ENCODE measurements at places on chromosomes 7 and 10.
A peak's percentile ranks its signal among the peaks of the same experiment; 100 is the strongest.

GRCh38 chr7:2853147-2853546, 9.0 kb upstream of the GNA12 start:
- no peak for DNase-seq

GRCh38 chr7:48537561-48537960, 366.3 kb downstream of the ABCA13 start:
- no peak for DNase-seq

GRCh38 chr7:3821488-3821887, 520.4 kb downstream of the SDK1 start:
- DNase-seq, result no peak

DNA sequence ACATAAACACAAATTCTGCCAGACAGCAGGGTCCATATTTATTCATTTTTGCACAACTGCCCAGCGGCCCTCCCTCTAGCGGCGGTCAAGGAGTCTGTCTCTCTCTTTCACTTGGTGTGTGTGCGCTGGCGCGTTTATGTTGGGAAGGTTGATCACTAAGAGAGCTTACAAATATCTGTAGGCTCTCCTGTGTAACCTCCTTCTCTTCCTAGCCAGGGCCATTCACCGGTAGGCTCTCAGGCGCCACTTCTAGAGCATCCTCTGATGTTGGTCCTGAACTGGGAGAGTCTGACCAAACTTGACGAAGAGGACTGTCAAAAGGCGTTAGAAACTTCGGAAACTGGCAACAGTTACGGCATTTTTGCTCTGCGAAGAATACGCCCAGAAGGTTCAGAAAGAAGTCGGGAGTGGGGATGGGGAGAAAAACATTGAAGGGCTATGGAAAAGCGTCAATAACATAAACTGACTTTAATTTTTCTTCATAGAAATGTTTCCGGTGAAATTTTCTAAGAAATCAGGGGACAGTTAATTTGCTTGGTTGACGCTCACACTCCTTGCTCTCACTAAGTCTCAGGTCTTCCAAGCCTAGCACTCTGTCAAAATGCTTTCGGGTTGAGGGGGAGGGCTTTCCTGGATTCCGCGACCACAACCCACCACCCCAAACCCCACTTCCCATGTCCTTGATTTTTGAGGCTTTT, 731.1 kb downstream of the ZWINT start:
- DNase-seq, result no peak

- DNase-seq, result peak; percentile 53
Measured at GRCh38 chr10:3783682-3784432, 1.2 kb downstream of the KLF6 start.

DNA sequence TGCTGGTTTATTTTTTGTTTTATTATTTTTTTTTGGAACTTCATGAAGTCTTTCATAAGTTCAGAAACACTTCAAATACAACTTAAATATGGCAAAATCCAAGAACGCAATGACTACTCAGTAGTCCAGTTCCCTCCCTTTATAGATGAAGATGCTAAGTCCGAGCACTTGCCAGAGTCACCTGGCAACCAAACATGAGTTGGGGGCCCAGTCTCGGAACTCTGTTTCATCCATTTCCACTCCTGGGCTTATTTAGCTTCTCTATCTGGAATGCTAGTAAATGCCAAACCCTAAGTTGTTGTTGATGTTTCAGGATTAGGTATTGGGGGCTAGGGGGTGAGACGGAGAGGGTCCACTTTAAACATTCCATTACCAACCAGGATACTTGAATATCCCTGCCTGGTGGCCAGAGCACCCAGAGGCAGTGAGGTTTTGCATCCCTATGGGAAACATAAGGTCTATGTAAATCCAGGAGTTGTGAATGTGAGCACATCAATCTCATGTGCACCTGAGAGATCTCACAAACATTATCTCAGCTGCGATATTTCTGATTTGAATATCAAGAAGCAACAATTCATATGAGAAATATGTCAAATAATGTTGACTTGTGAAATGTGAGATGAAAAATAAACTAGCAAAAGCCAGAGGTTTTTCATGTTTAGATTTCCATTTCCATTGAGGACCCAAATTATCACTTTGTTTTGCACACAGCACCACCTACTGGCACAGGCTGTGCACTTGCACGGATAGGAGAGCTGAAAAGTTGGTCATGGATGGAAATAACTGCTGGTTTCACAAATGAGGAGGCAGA, 129.3 kb downstream of the PKD1L1 start:
- peak; percentile 28 for DNase-seq

GRCh38 chr7:40439686-40440085, 304.9 kb downstream of the SUGCT start:
- DNase-seq, result no peak

- no peak for DNase-seq
Measured at GRCh38 chr7:157235357-157236333, 96.9 kb downstream of the UBE3C start.

GRCh38 chr7:116802144-116802745, 60.1 kb upstream of the CAPZA2 start:
- no peak for DNase-seq

DNA sequence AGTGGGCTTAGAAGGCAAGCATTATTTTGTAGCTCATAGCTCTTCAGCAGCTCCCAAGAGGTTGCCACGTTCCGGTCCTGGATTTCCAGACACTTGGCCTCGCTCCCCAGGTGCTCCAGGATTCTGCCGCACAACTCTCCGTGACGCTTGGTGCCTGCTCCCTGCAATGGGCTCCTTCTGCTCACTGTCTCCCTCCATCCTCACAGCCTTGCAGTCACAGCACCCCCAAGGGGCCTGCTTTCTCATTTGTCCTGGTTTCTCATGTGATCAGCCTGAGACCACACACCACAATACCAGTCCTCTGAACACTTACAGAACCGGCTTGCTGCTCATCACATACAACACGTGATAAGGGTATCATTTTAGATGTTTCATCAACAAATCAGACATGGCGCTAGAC, 9.8 kb downstream of the IGFBP3 start:
- no peak for DNase-seq

DNA sequence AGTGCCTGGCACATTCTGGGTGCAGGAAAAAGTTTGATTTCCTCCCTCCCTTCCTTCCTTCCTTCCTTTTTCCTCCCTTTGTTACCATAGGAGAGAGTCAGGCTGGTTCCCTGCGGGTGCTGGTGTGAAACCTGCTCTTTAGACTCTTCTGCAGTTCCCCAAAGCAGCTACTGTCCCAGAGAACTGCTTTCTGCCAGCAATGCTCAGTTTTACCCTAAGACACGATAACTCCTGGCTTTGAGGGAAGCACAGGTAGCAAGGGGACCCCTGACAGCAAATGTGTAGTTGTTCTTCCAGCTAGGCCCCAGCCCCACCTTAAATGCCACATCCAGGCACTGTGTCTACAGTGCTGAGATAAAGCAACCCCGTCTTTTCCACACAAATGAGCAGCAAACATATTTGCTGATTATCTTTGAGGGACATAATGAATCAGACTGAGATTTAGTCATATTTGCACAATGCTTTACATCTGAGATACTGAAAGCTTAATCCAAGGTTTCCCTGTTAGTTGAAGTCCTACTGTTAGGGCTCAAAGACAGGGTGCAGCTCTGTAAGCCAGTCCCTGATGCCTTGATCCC, 55.5 kb downstream of the MET start:
- DNase-seq, result no peak

DNA sequence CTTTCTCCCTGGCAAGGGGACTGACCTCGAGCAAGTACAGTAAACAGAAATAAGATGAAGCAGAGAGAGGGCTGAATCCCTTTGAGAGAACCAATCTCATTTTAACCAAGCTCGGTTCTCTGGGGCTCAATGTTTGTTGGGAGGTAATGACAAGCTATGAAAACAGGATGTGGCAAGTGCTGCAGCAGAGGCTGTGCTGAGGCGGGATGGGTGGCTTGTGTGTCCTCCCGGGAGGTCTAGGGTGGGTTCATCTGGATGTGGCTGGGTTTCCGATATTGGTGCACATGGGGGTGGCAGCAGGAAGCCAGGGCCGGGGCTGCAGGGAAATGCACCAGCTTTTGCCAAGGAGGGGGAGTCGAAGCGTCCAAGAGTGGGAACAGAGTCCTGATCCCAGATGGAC, 84.5 kb downstream of the AOAH start:
- peak; percentile 19 for DNase-seq

DNA sequence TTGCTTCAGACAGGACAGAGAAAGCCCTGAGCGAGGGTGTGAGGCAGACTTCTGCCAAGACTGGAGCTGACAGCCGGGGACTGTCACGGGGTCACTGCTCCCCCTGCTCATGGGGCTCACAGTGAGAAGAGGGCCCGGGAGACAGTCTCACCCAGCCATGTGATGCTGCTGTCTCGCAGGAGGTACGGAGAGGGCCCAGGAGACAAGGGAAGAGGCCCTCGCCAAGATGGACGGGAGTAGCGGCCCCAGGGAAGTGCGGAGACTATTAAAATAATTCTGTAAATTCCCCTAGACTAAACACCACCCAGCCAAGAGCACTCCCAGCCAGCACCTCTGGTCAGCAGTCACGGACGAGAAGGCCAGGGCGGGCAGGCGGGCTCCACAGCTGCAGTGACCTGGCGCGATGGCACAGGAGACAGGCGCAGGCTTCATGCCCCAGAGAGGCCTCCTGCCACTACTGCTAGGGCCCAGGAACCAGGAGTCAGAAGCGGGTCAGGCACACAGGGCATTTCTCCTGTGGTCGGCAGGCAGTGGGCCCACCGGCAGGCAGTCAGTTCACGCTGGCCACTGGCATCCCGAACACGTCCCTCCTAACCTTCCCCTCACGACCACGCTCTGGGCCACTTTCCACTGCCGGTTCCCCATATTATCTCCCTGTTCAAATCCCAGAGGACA, 24.1 kb downstream of the WDR86 start:
- DNase-seq, result no peak

GRCh38 chr10:48517482-48517881, 87.4 kb downstream of the ARHGAP22 start:
- no peak for DNase-seq

DNA sequence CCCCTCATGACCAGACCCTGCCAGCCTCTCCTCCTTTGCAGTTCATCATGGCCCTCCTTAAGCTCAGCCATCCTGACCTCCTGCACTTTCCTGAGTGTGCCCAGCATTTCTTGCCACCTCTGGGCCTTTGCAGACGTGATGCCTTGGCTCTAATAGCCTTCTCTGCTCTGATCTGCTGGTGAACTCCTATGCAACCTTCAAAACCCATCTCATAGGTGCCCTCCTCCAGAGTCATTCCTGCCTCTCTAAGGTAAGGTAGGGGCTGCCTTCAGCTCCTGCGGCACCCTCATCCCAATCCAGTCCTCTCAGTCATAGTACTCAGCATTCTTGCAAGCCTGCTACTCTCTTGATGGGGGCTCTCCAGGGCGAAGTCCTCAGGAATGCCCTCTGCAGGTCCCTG, 19.3 kb upstream of the ELN start:
- DNase-seq, result no peak

GRCh38 chr10:34522546-34522945, 292.6 kb downstream of the PARD3 start:
- no peak for DNase-seq

- DNase-seq, result no peak
Measured at GRCh38 chr7:103990991-103991390, 1.5 kb upstream of the RELN start.

DNA sequence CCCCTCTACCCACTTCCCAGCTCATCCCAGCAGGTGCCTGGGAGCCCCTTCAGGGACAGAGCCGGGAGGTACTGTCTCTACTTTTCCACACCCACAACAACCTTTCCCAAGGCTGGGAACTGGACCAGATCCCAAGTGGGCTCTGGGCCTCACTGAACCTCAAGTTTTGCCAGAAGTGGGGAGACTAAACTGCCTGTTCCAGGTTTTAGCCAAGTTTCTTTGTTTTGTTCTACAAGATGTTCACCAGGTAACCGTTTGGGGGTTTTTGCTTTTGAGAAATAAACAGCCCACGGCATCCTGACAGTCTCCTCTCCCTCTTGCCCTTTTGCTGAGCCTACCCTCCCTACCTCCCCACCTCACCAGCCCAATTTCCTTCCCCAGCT, 10.6 kb upstream of the EMX2 start:
- DNase-seq, result no peak

GRCh38 chr10:84244651-84245270, at the start of gene RGR:
Gene RGR, plus strand, starts transcription at chr10:84245053. Its CDS starts 38 bp downstream, at chr10:84245091.
- no peak for DNase-seq

DNA sequence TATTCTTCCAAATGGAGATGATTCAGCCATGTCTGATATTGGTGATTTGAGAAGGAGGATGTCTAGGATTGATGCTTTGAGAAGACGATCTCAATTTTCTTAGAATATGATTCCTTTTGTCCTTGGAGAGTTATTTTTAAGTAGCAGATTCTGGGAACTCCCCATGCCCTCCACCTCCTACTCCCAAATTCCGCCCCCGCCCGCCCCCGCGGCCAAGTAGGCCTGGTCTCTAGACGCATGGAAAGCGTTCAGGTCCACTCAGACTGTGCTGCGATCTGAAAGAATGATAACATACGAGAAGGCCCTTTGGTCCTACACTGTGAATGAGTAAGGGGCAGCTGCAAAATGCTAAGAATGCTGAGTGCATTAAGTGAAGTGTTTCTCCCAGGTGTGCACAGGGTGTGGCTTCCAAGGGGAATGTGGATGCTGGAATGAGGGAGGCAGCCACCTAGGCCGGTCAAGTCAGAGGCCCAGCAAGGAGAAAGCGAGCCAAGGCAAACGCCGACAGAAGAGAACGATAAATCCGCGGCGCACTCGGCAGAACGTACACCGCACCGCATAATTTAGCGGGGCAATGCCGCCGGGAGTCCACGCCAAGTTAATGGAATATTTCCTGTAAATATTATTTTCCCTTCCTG, 142.3 kb downstream of the PRPF18 start:
- no peak for DNase-seq

DNA sequence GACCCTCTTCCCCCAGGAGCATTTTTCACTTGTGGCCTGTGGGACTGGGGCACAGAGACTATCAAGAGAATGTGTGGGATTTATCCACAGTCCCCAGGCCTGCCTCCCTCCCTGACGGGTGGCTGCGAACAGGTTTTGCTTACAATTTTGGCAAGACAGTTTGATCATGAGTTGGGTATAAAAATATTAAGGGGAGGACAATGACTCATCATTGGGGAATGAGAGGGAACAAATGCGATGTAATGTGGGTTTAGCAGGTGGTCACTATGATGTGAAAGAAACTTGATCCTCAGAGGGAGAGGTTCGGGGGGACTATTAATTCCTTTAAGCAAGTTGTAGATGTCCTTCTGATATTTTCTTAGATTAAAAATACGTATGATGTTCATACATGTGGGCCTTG, 52.2 kb downstream of the EMX2 start:
- DNase-seq, result no peak

DNA sequence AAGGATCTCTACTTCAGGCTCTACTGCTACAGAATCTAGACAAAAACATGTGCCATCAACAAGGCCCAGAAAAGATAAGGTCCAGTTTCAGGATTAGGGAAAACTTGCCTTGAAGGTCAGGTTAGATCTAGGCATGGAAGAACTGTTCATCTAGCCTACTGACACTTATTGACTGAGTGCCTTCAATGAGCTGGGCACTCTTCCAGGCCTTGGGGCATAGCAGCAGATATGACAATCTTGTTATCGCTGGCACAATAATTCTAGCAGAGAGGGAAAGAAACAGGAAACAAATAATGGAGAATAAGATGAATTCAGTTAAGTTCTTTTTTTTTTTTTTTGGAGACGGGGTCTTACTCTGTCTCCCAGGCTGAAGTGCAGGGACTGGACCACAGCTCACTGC, 71.6 kb downstream of the ADCYAP1R1 start:
- DNase-seq, result no peak

Data from stimulated activated naive CD8-positive, alpha-beta T cell treated with anti-CD3 and anti-CD28 coated beads, Interleukin-15, amount 100 ng/mL, for 72 hours (primary cell).